Activated CD4-positive, alpha-beta T cell treated with anti-CD3 and anti-CD28 coated beads, Interleukin-2, amount 50 U/mL, for 48 hours (primary cell): ENCODE measurements at places on chromosomes 13 and 19.

GRCh38 chr19:12628040-12629022 lies 17.6 kb downstream of the ZNF791 start:
- no peak for DNase-seq

GRCh38 chr13:87524775-87525174 lies 146.4 kb upstream of the SLITRK5 start:
- DNase-seq = no peak

- no peak for DNase-seq
Observed at GRCh38 chr13:23672616-23673015, 102.4 kb downstream of the TNFRSF19 start.

DNA sequence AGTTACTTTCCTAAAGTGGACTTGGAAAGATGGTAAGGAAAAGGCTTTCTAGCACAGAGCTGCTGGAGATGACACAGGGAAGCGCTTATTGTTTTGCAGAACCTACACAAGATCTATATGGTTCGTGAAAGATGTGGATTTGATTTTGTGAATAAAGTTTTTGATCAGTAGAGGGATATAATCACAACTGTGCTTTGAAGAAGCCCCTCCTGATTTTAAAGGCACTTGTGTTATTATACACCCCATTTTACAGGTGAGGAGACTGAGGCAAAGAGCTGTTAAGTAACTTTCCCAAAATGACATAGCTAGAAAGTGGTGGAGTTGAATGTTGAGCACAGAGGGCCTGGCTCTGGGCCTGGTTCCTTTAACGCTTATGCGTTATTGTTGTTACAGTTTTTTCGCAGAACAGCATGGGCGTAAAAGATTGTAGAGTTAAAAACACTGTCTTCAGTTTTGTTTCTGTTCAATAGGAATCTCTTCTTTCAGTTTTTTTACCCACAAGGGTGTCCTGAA lies 1.4 kb downstream of the TDRD3 start:
- DNase-seq = no peak

- no peak for DNase-seq
Observed at GRCh38 chr19:43667126-43667875, 2.7 kb downstream of the PLAUR start.

GRCh38 chr13:90838317-90838960 lies 509.0 kb upstream of the MIR17HG start:
- DNase-seq = no peak

- DNase-seq = peak; percentile 72
Observed at GRCh38 chr19:13842291-13843103, 34.4 kb upstream of the NANOS3 start.
